Left renal pelvis (tissue), 4 donors: ENCODE measurements at places on chromosomes 2 and 18. TPM values are rescaled to one million over a fixed set of nuclear protein-coding genes. Genes with fewer than 3 reads are reported as not detected.

LRP2 gene
- 79.9 TPM for polyA plus RNA-seq

DNA sequence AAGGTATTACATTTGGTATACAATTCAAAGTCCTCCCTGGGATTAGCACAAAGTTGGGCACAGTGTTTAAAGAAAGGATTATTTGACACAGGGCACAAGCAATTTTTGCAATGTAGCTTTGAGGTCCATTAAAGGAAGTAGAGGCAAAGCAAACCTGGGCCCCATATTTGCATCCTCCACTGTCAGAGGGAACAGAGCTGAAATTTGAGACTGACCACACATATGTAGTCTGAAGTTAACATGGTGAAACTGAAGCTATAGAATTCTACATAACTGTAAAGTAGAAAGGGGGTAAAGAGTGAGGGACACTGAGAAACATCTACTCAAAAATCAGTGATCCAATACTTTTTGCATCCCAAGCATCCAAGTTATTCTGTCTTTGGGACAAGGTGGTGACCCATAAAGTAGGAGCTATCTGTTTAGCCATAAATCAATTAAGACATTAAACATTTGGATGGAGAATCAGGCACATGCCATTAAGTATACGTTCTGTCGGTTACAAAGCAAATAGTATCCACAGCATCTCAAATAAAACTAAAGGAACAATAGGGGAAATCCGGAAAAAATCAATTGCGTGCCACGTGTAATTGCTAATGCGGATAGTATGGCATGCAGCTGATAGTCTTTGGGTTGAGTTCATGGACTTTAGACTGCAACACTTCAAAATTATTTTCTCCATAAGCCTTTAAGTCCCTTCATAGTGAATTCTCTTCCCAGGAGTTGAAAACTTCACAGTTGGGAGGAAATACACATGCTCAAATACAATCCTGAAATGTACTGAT is 72.6 kb downstream of the PLEKHM3 start:
- no peak for DNase-seq

ANKRD62 gene
- 0.07 TPM for polyA plus RNA-seq

ONECUT2 gene
- polyA plus RNA-seq = 0.24 TPM

GRP gene
- polyA plus RNA-seq = 1.7 TPM

DNA sequence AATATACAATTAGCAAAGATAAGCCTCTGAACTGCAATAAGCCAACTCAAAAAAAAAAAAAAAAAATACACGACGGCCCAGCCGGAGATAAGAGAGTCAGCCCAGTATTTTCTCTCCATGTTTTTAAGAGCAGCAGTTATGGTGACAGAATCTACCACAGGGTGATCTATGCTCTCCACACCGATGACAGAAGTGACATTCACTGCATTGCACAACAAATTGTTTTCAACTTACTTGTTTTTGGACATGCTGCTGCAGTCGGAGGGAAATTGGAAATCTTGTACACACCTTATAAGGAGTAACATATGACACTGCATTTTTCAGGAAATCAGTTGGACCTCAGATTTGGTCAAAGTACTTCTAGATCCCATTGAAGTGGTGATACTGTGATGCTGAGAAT is 23.3 kb upstream of the APOB start:
- DNase-seq = no peak
